ENCODE measurements at places on chromosomes 2 and 18.
A peak's percentile ranks its signal among the peaks of the same experiment; 100 is the strongest.

DNA sequence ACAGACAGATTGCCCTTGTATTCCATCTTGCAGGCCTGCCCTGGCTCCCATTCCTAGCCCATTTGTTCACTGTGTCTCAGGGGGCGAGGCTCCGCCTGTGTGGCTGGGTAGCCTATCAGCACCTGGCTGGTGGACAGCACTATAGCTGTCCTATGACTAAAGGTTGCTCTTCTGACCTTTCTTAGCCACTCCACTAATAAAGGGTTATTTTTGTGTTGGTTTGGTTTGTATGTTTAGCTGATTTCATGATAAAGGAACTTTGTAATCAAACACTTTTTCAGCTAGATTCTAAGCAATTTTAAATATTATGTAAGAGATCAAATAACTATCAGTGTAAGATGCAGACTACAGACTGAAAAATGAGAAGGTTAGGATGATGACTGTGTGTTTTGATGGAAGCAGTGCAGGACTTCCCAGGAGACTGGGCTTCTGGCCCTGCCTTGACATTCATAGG is 72.2 kb downstream of the CRIM1 start:
- no peak for DNase-seq

- no peak for DNase-seq
These were observed 13.9 kb downstream of the SPATS2L start for GRCh38 chr2:200320344-200320743.

DNA sequence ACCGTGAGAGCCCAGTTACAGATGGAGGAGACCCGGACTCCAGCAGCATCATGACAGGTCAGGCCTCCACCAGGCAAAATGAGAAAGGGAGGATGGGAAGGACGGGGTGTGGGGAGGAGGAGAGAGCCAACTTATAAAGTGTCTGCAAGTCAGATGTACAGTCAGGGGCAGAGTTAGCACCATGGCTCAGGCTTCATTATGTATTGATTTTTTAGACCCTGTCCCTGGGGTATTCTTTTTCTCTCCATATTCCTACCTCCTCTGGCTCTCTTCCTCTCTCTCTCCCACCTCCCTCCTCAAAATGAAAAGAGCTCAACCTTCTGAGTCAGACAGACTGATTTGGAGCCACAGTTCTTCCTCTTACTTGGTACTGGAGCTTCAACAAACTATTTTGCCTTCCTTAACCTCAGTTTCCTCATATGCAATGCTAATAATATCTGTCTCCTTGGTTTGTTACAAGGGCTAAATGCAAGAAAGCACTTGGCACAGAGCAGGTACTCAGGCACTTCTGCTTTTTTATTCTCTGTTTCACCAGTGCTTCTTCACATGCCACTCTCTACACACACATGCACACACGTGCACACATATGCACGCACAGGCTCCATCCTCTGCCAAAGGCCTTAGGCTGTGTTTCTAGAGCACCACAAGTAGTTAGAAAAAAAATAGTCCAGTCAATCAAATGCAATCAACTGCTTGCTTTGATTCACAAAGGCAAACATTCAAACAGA is 92.3 kb upstream of the PKDCC start:
- peak; percentile 16 for DNase-seq

DNA sequence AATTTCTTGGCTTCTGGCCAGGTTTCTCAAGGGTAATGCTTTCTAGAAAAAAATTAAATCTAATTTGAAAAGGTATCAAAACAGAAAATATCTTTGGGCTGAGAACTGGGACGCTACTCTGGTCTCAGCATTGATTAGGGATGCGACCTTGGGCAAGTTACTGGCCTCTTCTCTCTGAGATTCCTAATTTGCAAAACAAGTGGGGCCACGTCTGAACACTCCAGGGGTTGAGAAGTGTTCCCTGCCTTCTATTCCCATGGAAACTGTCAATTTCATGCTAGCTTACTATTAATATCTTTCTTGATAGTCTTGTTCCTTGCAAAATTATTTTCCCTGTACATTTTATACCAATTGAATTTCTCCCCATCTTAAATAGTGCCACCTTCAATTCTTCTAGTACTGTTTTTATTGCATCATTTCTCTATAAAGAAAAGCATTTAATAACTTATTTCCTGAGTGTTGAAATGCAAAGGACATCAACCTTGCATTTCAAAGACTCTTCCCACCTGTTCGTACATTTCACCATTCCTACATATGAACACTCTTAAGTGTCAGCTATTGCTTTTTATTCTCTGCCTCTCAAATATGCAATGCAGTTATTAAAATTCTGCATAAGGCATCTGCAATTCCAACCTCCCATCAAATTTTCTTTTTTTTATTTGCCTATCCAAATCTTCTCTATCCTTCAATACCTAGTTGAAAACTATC is 118.3 kb upstream of the DSEL start:
- DNase-seq, result peak; percentile 9

- DNase-seq, result no peak
These were observed 50.1 kb upstream of the ITM2C start for GRCh38 chr2:230814616-230815015.

DNA sequence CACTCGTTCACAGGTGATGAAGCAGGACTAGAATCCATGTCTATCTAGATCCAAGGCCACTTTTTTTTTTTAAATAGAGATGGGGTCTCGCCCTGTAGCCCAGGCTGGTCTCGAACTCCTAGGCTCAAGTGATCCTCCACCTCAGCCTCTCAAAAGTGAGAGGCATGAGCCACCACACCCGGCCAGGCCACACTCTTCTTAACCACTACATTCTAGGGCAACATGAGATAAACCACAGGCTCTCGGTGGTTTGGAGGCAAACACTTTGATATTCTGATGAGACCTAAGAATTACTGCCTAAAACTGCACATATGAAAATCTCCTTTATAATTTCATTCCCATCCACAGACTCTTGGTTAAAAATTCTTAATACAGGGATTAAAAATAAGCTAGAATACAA is 51.8 kb downstream of the USP34 start:
- DNase-seq, result no peak

DNA sequence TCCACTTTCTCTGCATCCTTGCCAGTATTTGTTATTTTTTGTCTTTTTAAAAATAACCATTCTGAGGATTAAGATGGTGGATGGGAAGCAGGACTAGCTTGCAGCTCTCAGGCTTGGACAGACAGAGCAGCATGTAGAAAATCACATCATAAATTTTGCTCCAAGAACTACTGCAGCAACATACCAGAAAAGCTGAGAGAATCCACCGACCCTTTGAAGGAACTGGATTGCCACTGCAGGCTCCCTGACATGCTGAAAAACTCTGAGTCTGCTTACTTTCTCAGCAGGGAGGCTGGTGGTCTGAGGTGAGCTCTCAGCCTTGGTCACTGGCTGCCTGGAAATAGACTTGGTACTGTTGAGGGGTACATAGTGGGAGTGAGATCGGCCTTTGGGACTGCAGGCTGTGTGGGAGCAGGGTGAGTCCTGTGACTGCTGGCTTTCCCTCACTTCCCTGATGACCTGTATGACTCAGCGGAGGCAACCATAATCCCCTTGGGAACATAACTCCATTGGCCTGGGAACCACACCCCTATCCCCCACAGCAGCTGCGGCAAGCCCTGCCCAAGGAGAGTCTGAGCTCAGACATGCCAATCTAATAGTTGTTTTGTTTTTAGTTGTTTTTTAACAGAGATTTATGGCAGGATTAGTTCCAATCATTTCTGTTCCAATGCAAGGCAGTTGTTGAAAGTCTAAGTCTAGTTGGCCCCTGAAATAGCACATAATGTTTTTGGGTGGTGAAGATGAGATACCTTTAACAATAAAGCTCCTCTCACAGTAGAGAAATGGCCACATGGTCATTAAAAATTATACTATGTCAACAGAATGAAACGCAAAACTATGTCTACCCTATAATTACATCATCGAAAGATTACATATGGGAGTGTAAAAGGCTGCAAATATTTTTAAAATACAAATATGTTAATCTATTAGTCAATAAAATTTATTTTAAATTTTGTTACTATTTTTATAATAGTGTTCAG is 414.2 kb upstream of the CHAC2 start:
- DNase-seq, result no peak

DNA sequence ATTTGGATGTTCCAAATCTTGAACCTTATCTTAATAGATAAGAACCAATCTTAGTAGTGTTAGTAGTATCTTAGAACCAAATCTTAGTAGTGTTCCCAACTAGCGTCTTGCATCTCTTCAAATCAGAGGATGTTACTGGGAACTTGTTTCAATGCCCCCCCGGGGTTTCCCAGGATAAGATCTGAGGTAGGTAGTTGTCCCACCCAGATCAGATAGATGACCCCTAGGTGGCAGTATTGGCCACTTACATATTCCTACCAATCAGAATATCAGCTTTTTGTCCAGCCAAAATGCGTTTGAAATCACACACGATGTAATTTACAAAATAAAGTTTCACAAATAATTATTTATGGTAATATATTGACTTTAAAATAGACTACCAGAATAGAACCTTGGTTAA is 314.8 kb downstream of the MBD2 start:
- DNase-seq, result peak; percentile 49

DNA sequence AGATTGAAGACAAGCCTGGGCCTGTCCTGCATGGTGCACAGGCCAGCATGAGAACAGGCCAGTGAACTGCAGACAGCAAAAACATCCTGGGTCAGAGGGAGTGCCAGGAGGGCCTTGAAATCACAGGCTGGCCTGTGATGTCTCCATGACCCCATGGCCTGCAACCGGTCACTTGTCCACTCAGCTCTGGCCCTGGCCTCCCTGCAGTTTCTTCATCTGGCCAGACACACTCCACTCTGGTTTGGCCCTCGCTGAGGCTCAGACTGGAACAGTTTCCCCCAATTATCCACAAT is 12.6 kb downstream of the CYRIA start:
- DNase-seq, result no peak

DNA sequence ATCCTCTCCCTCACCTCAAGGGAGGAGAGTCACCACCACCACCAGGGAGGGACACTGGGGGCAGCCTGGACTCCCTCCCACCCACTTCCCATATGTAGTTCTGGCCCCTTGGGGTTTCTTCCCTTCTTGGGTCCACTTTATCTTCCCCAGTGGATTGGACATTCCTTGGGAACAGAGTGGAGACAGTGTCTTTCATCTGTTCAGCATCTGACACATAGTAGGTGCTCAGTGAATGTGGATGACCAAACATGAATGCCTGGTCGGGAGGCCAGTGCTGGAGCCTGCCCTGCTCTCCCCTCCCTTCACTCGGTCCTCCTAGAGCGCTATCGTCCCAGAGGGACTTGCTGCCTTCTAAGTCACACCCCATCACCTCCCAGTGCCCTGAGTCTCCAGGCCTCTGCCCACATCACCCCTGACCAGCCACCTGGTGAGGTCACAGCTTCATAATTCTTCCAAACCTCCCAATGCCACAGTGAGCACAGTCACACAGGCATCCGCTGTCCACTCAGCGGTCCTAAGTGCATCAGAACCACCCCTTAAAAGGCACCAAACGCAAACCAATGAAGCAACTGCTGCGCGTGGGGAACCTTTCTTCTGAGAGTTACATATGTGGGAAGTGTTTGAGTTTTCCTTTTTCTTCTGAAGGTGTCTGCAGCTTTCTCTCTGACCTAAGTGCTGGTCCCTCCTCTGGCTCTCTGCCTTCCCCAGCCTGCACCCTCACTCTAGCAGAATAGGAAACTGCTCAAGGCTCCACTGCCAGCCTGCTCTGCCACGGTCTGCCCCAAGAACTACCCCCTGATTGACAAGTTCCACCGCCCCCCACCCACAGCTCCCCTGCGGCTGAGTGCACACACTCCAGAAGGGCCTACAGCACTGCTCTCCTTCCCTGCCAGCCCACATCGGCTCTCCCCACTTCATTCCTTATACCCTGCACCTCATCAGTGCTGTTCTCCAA is 7.2 kb upstream of the SFXN5 start:
- no peak for DNase-seq

DNA sequence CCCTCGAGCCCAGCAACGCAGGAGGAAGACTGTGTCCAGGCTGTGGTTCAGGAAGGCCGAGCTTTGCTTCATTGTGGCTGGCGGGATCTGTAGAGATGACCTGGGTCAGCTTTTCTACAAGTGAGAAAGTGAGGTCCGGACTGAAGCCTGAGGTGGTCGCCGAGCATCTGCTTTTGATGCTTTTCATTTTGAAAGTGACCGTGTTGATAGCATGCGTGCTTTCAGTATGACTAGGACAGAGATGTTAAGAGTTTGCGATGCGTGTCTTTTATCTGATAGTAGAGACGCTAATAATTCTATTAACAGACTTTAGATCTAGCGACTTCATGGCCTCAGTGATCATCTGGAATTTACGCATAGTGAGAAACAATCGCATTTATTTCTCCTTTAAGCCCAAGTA is 28.1 kb downstream of the CTDP1 start:
- DNase-seq, result no peak

- no peak for DNase-seq
These were observed 70.3 kb downstream of the STEAP3 start for GRCh38 chr2:119293900-119294299.

- no peak for DNase-seq
These were observed 6.1 kb upstream of the NR4A2 start for GRCh38 chr2:156338578-156338977.

DNA sequence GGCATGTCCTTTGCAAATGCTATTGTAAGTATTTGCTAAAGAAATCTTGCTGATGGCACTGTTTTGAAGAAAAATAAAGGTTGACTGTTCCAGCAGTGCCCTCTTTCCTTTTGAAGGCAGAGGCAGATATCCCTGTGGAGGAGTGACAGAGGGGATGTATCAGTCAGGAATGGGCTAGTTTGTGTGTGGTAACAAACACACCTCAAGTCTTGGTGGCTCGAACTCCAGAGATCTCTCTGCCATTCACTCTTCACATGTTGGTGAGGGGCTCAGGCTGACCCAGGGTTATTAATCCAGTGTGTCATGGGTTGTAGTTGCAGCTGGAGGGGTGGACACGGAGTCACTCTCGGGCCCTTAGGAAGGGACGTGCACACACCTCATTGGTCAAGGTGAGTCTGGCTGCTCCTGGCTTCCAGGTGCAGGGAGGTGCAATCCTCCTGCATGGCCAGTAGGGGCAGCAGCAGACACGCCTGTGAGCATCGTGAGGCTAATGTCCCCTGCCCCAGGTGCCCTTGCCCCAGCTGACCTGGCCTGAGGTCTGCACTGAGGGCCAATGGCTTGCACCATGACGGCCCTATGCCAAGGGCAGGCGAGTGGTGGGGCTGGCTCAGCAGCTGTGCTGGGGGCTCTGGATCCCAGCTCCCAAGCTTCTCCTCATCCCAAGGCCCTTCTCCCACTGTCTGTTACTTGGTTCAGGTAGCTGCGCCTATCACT is 146.5 kb downstream of the ASB1 start:
- DNase-seq, result peak; percentile 31

DNA sequence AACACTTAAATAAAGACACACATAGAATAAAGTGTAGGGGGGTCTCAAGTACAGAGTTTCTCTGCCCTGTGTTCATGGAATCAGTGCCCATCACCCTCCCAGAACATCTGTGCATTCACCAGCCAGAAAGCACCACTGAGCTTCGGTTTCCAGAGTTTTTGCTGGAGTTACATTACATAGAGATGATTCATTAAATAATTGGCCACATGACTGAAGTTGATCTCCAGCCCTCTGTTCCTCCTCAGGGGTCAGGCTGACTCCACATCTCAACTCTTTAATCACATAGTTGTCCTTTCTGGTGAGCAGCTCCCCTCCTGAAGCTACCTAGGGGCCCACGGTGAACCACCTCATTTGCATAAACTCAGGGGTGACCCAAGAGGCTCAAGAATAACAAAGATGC is 129.8 kb downstream of the METTL4 start:
- DNase-seq, result no peak
